ENCODE measurements at places on chromosomes 6 and 20. TPM values are rescaled to one million over a fixed set of nuclear protein-coding genes. Genes with fewer than 3 reads are reported as not detected.

EFCAB8 gene
- total RNA-seq, result 1.0 TPM

MRPS18B gene
- 56.0 TPM for total RNA-seq

CLIC5 gene
- 8.0 TPM for total RNA-seq

GJA1 gene
- total RNA-seq, result 74.2 TPM

RNF144B gene
- 34.0 TPM for total RNA-seq

MMUT gene
- total RNA-seq, result 24.4 TPM

HLA-DQB2 gene
- 8.1 TPM for total RNA-seq

TTK gene
- 1.5 TPM for total RNA-seq

NTSR1 gene
- total RNA-seq, result not detected

SULF2 gene
- 59.5 TPM for total RNA-seq

TP53TG5 gene
- total RNA-seq, result 1.2 TPM

SMIM8 gene
- 13.1 TPM for total RNA-seq

LAMA4 gene
- 54.7 TPM for total RNA-seq

CASS4 gene
- total RNA-seq, result 0.91 TPM

Data from ureter (tissue), 1 donor.